ENCODE measurements at places on chromosomes 6 and 20.

- DNase-seq = no peak
Measured at GRCh38 chr6:52489881-52490280, 69.7 kb downstream of the EFHC1 start.

- DNase-seq = peak; percentile 25
Measured at GRCh38 chr6:74578339-74578738, 627.5 kb downstream of the COL12A1 start.

GRCh38 chr6:142637624-142638351 is 307.2 kb downstream of the HIVEP2 start:
- DNase-seq = no peak

DNA sequence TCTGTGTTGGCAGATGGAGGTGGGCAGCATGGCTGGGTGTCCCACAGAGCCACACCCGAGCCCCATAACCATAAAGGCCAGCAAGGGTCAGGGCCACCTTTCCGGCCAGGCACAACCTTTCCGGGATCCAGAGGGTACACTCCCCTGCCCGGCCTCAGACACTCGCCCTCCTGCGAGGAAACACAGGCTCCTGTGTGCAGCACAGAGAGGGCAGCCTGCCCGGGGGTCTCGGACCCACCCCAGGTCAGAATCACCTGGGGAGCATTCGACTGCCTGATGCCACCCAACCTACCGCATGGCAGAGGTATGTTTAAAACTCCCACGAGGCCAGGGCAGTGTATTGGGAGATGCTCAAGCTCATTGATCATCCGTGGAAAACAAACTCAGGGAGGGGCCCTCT is 260.3 kb downstream of the TAF4 start:
- DNase-seq = no peak

DNA sequence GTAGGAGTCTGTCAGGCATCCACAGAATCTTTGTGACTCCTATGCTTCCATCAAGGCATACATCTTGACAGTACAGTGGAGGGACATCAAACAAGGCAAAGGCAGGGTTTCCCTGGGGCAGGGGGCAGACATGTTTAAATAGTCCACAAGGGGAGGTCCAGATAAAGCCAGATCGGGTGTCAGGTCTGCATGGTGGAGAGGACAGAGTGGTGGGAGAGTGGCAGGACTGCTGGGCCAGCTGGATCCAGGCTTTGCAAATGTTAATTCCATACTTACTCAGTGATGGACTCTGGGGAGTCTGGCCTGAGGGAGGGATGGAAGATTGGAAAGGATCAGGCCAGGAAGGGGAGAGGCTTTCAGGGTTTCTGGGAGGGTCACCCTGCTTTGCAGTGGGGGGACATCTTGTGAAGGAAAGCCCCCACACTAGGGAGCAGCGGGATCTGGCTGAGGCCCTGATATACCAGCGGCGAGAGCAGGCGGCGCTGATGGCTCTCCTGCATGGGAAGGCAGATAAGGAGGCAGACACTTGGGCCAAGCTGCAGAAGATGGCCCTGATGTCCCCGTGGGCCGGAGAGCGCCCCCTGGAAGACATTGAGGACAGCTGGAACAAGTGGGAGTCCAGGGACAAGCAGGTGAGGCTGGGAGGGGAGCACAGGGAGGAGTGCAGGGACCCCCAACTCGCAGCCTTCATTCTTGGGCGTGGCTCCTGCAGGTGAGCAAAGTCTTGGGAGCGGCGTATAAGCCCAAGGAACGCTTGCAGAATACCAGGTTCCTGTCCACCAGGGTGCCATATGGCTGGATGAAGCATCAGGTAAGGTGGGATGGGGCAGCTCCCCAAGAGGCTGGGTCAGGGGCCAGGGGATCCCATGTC is 44.6 kb downstream of the SUN5 start:
- DNase-seq = no peak

DNA sequence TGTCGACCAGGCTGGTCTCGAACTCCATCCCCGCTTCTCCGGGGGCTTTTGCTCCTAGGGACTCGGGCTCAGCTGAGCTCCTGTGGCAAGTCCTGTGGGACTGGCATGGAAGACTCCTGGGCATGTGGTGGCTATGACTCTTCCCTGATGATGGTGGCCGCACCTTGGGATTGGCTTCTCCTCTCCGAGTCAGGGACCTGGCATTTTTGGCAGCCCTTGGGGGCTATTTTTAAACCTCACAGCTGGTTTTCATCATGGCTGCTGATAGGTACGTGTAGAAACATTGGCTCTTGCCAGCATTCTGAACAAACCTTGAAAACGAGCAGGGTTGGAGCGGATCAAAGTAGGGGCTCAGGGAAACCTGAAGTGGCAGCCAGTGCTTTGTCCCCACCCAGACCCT is 54.1 kb downstream of the RBM38 start:
- no peak for DNase-seq

- no peak for DNase-seq
Measured at GRCh38 chr6:136525586-136526195, 24.5 kb downstream of the MAP7 start.

- no peak for DNase-seq
Measured at GRCh38 chr6:57064809-57065208, 18.3 kb downstream of the KIAA1586 start.

DNA sequence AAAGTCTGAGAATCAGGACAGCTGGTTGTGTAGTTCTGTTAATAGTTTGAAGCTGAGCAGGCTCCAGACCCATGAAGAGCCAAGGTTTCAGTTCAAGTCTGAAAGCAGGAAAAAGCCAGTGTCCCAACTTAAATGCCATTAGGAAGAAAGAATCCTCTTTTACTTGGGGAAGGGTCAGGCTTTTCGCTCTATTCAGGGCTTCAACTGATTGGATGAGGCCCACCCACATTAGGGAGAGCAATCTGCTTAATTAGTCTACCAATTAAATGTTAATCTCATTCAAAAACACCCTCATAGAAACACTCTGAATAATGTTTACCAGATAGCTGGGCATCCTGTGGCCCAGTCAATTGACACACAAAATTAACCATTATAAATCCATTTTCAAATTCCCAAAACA is 462.2 kb downstream of the EPM2A start:
- DNase-seq = no peak

DNA sequence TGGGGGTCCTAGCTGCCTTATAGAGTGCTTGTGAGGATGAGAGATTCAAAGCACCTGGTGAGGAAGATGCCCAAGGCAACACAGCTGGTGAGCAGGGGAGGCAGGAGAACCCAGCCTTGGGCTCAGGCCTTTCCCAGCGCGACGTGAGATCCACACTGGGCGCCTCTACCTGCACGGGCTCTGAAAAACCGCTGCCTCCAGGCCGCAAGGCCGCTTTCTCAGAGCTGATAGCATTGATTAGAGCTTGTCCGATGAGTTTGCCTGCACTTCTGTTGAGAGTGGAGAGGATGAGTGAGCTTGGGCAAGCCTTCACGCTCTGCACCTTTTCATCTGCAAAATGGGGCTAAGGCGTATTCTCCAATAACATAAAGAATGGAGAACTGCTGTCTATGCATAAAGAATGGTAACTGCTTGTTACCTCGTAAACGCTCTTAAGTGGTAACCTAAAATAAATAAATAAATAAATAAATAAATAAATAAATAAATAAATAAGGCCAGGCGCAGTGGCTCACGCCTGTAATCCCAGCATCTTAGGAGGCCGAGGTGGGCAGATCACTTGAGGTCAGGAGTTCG is 916 bp downstream of the PABPC1L start:
- DNase-seq = peak; percentile 25

DNA sequence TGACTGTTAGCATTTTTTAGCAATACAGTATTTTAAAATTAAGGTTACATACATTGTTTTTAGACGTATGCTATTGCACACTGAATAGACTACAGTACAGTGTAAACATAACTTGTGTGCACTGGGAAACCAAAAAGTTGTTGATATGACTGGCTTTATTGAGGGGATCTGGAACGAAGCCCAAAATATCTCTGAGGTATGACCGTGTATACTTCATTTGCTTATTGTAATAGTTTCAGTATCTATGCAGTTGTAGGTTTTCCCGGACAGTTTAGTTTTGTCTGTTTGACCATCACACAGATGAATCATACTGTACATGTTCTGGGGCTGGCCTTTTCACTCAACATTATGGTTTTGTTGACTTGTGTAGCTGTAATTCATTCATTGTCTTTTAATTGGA is 6.9 kb upstream of the ZBTB12 start:
- DNase-seq = no peak

DNA sequence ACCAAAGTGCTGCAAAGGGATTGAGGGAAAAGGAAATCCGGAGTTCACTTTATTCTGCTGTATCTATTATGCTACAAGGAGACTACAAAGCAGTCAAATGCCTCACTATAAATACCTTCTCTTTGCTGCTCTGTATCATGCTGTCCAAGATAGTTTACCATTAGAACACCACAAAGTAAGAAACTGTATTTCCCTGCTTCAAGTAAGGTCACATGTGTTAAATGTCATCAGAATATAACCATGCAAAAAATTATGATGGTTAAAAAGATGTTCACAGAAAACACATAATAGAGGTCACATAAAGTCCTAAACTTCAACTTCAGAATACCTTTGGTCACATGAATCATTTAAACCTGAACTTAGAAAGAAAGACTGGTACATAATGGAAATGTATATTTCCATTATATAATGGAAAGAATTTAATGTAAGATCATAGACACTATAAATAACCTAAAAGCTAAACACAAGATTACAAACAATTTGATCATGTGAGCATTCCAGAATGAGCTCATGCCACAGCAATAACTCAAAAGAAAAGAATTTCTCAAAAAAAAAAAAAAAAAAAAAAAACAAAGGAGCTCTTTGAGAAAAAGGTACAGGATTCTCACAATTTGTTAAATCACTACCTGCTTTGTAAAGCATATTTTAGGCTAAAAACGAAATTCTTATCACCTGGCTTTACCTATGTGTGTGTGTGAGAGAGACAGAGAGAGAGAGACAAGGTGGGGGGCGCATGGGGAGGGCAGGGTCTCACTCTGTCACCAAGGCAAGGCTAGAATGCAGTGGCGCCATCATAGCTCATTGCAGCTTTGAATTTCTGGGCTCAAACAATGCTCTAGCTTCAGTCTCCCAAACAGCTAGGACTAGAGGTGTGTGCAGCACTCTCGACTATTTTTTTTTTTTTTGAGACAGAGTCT is 58.7 kb downstream of the KIF13A start:
- DNase-seq = no peak

DNA sequence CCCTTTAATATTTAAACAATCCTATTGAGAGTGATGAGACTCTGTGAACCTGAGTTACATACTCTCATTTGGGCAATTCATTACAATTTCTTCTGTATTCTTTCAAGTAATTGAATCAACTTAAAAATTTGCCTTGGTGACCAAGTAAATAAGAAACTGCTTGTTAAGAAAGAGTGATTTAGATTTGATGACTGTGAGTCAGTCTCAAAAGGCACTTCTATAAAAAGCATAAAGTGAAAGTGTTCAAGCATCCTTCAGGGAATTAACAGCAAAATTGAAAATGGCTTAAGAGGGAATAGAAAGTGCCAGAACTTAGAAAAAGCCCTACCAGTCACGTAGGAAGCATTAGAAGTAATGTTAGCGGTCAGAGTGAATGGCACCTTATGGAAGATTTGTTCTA is 654.7 kb downstream of the EPM2A start:
- peak; percentile 13 for DNase-seq

DNA sequence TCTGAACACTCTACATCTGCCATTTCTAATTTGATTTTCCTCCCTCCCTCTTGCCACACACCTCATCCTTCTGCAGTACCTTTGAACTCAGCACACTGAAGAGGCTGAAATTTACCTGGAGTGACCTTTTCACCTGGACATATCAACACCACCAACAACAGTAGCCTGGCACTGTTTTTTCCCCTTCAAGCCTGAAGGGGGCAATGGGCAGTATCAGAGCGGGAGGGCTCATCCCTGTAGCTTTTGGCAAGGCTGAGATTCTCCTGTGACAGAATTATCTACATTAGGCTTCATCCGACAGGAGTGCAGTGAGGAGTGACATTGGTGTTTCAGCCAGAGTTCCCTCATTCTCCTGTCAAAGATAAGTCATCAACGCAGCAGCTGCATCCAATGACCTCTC is 312.8 kb upstream of the SPTLC3 start:
- DNase-seq = peak; percentile 30

GRCh38 chr20:3146732-3147341 is 12.8 kb downstream of the FASTKD5 start:
- no peak for DNase-seq

- DNase-seq = peak; percentile 81
Measured at GRCh38 chr20:53162251-53162835, 190.2 kb downstream of the TSHZ2 start.

GRCh38 chr6:104527761-104528415 is 331.8 kb downstream of the HACE1 start:
- no peak for DNase-seq

DNA sequence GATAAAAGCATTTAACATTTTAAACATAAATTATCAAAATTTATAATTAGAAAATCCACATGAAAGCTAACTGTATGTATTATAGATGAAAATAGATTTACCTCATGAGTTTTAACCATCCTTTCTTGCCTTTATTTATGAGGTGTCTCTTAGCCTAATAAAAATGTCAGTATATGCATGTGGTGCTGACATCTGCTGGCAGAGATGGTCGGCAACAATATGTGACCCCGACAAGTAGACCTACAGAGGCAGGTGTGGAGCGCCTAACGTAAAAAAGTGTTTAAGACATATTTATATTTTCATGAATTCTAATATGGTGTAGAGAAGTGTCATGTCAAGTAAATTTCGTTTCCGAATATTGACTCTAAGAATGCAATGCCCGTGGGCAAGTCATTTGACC is 149.0 kb upstream of the FUT9 start:
- peak; percentile 26 for DNase-seq

DNA sequence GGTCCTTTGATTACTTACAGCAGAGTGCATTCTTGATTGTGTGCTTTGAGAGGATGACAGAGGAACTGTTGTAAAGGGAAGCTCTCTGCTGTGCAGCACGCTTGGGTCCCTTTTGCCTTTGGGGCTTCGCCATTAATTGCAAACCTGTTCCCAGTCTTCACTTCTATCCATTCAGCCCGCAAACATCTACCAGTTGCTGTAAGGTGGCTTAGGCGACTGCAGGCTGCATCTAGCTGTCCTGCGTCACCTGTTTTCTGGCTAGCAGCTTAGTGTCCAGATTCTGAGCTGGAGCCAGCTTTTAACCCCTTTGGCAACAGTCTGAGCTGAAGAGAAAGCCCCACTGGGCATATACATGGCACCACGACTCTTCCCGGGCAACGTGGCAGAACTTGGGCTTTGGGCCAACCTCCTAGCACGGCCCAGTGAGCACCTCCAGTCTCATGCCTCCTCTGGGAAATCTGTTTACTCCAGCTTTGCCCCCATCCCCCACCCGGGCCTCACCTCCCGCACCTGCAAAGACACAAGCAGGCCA is 2.5 kb upstream of the FASTKD5 start:
- DNase-seq = no peak

DNA sequence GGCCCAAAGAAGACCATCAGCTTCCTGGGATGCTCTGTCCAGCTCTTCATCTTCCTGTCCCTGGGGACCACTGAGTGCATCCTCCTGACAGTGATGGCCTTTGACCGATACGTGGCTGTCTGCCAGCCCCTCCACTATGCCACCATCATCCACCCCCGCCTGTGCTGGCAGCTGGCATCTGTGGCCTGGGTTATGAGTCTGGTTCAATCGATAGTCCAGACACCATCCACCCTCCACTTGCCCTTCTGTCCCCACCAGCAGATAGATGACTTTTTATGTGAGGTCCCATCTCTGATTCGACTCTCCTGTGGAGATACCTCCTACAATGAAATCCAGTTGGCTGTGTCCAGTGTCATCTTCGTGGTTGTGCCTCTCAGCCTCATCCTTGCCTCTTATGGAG is 5.1 kb downstream of the OR2H1 start:
- no peak for DNase-seq

Data from eye (tissue), 1 donor.